ENCODE measurements at places on chromosomes 5 and 9. TPM values are rescaled to one million over a fixed set of nuclear protein-coding genes. Genes with fewer than 3 reads are reported as not detected.

The TAF1L gene
- under 0.01 TPM for total RNA-seq

The F2RL2 gene
- 0.17 TPM for total RNA-seq

The LSM11 gene
- 4.3 TPM for total RNA-seq

The PCDHB10 gene
- total RNA-seq = 0.35 TPM

DNA sequence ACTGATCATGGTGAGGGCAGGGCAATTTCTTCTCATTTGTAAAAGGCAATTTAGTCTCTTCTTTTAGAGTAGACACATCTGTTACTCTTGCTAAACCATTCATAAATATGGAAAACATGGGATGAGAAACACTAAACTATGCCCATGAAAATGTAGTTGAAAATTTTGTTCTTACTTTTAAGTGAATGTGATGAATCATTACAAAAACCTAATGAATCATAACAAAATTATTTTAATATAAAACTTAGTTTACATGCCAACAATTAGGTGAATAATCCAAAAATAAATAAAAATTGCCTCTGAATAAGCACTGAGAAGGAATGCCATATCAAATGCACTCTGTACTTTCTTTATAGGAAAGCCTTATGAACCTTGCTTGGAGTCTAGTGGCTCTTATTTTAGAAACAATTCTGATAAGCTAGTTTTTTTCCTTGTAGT lies 297.7 kb upstream of the EFNA5 start:
- DNase-seq = no peak

- DNase-seq = no peak
Measured at GRCh38 chr5:38478878-38479277, 77.6 kb downstream of the LIFR start.

GRCh38 chr5:137858223-137858916 lies 9.3 kb upstream of the MYOT start:
- peak; percentile 20 for DNase-seq

GRCh38 chr5:168592014-168592368 lies 12.8 kb upstream of the PANK3 start:
- peak; percentile 91 for DNase-seq

DNA sequence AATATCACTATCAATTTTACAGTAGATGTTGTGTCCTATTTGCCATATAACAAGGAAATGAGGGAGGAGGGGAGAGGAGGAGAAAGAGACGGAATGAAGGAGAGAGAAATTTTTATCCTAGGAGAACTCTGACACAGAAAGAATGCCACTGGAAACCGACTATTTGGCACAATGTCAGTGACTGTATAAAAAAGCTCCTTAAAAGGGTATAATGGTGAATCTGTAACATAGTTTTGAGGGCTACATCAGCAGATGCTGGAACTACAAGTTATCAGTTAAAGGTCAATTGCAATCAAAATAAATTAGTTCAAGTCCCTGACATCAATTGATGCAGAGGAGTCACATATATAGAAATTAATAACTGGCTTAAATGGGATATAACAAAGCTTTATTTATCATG lies 5.7 kb downstream of the EDIL3 start:
- no peak for DNase-seq

DNA sequence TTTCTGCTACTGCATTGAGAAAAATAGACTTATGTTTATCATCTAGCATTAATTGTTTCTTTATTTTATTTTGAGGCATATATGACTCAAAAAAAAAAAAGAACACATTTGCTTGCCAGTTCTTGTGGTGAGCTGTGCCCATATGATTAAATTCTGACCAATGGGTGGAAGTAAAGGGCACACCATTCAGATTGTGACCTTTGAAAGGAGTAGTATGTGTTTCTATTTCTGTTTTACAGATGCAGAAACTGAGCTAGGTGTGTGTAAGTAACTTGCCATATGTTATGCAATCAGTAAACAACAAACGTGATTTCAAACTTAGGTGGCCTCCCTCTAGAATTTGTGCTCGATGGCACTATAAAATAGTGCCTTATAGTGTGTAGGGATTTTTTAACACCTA lies 368.1 kb upstream of the EDIL3 start:
- DNase-seq = no peak

DNA sequence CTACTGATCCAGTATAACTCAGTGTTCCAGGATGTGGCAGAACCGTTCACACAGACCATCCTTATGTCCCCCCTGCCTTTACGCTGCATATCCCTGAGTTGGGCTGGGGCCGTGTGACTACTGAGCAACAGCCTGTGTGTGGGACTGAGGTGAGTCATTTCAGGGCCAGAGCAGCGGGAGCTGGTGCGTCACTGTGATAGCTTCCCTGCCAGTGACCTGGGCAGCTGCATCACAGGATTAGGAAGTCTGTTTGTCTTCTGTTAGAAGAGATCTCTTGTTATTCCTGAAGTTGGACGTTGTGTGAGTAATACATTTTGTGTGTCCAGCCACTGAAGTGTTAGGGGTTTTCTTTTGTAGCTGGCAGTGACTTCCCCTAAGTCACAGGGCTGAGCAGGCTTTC lies 35.6 kb downstream of the TPPP start:
- peak; percentile 61 for DNase-seq

DNA sequence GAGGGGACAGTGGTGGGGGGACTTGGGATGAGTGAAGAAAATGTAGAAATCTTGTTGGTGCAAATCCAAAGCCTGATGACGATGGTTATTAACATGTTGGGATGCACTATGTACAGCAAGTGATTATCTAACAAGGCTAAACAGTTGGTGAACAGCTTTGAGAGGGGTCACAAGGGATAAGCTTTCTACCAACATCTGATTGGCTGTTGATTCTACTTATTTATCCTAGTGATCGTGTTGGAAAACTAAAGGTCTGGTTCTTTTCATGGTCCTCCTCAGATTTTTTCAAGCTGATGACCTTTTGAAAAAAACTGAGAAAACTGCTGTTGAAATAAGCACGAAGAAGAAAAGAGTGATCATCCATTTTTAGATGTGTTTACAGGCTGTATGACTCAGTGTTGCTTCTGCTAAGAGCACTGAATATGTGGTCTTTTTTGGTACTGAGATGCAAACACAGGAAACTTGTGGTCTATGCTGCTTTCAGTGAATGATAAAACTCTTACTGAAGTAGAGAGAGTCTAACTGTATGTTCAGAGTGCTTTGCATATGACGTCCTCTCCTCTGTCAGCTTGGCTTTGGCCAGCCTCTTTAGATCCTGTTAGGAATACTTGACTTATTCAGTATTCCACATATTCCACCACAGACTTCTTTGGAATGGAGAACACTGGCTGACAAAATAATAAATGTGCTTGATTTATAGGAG lies 174.8 kb downstream of the SLF1 start:
- DNase-seq = peak; percentile 6

Data from renal cortical epithelial cell (primary cell).